ENCODE measurements at places on chromosomes 13 and 19.

- no peak for DNase-seq
Observed at GRCh38 chr13:40190641-40191100, 475.8 kb downstream of the FOXO1 start.

DNA sequence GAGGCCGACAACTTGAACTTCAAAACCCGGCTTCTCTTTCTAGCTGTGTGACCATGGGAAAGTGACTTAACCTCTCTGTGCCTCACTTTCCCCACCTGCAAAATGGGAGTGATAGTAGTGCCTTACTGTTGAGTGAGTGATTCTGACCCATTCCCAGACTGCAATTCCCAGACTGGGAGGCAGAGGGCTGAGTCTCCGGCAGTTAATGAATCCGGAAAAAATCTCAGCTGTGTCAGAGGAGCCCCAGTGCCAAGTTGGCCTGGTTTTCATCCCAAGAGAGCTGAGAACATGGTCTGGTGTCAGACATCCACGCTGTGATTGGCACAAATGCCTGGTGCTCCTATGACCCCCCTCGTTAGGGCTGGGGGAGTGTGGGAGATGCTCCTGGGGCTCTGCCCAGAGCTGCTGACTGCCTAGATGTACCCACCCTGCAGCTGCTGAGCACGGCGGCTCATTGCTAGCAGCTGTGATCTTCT is 50.0 kb downstream of the PIN1 start:
- DNase-seq: peak; percentile 23

DNA sequence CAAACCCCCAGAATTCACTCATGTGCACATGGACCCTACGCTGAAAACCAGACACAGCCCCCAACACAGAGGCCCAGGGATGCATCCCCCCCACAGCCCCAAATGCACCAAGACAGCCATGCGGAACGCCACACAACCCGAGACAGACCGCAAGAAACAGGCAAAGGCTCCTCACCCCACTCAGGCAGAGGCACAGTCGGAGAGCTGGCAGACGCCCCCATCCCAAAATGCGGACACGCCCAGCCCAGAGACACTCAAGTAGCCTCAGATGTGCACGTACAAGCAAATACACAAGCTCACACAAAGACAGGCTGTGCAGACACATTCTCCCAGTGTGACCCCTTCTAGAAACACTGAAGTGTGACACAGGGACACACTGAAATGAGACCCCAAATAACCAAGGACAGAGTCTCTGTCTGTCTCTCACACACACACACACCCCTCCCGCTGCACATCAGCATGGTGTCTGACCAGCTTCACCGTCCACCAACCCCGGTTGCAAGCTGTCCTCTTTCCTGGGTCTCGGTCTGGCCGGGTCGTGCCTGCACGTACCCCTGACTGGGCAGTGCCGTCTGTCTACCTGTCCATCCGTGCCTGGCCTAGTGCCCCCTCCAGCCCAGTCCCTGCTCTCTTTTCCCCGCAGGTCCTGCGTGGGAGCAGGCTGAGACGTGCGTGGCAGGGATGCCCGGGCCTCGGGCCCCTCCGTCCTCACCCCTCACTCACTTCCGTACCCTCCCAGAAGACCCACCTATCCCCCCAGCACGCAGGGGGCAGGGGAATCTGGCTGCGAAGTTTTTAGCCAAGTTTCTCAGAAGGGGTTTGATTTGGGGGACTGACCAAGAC is 16.1 kb downstream of the ERFL start:
- DNase-seq: no peak

DNA sequence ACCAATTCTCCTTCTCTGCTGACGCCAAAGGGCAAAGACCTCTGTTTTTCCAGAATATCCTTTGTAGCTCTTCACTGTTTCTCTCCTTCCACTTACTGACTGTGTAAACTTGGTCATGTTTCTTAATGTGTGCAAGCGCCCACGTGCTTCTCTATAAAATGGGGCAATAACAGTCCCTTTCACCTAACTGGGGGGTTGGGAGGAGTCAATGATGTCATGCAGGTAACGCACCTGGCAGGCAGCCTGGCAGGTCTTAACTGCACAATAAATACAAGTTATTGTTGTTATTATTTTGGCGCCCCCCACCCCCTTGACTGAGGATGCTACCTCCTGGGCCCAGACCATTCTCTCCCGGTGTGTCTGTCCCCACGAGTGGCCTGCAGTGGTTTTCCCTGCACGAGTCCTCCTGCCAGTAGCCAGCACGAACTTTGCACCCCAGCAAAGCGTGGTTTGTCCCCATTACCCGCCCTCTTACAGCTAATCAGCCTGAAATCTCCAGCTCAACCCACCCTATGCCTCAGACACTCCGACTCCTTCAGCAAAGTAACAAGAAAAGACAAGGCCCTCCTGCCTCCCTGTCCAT is 5.3 kb downstream of the SBSN start:
- no peak for DNase-seq

DNA sequence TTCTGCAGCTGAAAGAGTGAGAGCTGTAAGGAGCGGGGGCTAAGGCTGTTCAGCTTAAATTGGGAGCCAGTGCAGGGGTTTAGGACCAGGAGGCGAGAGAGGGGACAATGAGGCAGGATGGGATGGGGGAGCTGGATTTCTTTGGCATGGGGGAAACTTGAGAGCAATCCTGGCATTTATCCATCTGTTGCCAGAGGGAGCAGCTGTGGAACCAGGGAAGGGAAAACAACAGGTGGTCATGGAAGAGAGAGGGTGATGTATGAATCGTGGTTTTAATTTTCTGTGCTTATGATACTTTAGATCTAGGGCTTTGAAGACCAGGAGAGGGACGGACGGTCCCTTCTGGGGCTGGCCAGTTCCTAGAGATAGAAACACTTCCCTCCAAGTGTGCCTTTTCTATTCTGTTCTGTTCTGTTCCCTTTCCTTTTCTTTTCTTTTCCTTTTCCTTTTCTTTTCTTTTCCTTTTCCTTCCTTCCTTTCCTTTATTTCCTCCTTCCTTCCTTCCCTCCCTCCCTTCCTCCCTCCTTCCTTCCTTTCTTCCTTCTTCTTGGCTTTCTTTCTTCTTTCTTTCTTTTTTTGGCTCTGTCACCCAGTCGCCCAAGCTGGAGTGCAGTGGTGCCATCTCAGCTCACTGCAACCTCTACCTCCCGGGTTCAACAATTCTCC is 16.0 kb upstream of the CCL25 start:
- DNase-seq: no peak

Measured in fibroblast of skin of left biceps (primary cell).